ENCODE measurements at places on chromosomes 6 and 20.

DNA sequence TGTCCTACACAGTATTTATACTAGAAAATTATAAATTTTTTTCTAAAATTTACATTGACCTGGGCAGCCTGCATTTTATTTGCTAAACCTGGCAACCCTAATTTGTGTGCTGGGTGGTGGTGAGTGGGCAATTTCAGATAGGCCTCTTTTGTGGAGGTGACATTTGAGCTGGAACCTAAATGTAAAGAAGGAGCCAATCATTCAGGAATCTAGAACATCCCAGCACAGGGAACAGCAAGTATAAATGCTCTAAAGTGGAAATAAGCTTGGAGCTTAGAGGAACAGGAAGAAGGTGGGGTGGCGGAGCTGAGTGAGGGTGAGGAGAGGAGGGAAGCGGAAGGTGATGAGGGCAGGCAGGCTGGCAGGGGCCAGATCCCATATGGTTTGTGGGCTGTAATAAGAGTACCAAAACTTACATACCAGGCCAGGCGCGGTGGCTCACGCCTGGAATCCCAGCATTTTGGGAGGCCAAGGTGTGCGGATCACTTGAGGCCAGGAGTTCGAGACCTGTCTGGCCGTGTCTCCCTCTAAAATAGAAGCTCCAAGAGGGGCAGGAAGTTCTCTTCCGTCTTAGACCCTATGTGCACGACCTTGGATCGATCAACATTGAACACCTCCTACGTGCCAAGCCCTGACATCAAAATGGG is 549 bp upstream of the CSE1L start:
- no peak for DNase-seq

- DNase-seq, result no peak
These were observed 99.9 kb downstream of the ALDH8A1 start for GRCh38 chr6:134849920-134850447.

GRCh38 chr6:15673666-15674065 is 10.8 kb upstream of the DTNBP1 start:
- DNase-seq, result no peak

- DNase-seq, result no peak
These were observed 361.9 kb upstream of the JARID2 start for GRCh38 chr6:14883921-14884320.

- DNase-seq, result no peak
These were observed at the start of gene GSTA5 for GRCh38 chr6:52840763-52841585. GSTA5 (minus strand) TSS chr6:52840813.

DNA sequence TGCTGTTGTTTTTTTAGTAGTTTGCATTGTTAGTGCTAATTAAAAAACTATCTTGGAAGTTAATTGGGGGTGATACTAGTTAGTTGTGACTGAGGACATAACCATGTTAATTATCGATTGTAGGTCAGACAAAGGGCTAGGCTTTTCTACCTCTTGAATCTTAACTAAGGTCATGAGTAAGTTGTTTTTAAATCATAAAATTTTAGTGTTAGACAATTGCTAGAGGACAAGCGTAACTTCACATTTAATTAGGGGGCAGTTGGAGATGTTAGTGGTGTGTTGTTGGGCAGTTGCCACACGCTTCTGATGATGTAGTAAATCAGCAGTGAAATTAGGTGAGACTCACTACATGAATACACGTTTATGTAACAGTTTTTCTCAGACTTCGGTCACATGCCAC is 619.1 kb upstream of the FLRT3 start:
- DNase-seq, result no peak

- DNase-seq, result no peak
These were observed 351 bp downstream of the AURKA start for GRCh38 chr20:56391596-56392131.

DNA sequence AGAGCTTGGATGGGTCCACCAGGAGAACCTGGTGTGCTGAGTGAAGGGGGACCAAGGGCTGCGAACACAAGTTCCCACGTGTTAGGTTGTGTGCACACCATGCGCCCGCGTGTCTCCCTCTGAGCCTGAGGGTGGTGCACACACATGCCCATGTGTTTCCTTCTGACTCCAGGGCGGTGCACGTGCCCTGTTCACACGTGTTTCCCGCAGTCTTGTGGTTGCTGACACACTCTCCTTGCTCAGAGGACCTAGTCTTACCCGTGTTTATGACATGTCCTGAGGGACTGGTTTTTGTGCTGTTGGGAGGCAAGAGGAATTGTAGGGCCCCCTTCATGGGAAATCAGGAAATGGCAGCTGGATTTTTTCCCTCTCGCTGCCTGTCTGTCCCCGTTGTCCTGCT is 36.3 kb upstream of the PCMTD2 start:
- DNase-seq, result no peak

- DNase-seq, result no peak
These were observed 35.2 kb downstream of the BMP6 start for GRCh38 chr6:7761051-7761450.

- DNase-seq, result no peak
These were observed 33.2 kb downstream of the AAR2 start for GRCh38 chr20:36269507-36269906.

DNA sequence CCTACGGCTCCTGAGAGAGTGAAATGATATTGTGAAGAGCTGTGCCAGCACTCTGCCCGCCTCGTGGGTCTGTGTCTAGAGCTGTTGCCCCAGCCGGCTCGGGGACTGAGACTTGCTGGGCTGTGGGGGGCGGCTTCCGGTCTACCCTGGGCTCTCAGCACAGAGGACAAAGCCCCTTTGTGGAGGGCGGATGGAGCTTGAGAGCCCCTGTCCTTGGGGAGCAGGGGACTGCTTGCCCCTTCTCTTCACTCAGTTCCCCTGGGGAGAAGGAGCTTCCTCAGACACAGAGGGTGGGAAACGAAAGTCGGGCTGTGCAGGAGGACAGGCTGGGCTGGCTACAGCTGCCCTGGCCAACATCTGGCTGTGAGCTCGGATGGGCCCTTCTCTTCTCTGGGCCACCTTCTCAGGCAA is 11.0 kb downstream of the SRC start:
- no peak for DNase-seq

DNA sequence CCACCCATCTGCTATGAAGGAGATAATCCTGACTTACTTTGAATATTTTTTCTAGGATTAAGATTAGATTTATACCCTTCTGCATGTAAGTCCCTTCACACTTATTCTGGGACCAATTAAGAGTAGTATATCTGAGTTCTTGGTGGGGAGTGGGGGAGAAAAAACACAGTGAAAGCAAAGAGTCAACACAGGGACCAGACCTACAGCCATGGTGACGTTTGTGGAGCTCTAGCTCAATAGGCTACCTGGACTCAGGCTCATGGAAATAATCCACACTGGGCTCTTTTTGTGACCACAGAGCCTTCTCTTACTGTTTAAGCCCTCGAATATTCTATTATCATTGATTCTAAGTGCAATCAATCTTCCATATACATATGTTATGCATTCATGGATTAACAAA is 491.4 kb downstream of the LMBRD1 start:
- no peak for DNase-seq
